Osteoblast (primary cell): ENCODE measurements at places on chromosomes 4 and X.

DNA sequence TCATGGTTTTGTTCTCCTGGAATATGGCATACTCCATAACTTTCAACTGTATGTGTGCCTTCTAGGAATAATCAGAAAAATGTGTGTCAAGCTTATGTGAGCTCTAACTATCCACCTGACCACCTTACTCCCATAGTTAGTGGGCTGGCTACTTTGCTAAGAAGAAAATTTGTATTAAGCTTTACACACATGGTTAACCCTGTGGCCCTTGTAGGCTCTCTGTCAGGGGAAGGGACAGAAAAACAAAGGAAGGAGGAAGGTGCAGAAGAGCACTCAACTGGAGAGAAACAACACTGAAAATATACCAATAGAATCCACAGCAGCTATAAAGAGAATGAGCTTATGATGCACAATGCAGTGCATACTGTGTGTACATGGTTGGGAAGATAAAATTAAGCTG lies 84.6 kb downstream of the PPP3CA start:
- DNase-seq, result no peak

DNA sequence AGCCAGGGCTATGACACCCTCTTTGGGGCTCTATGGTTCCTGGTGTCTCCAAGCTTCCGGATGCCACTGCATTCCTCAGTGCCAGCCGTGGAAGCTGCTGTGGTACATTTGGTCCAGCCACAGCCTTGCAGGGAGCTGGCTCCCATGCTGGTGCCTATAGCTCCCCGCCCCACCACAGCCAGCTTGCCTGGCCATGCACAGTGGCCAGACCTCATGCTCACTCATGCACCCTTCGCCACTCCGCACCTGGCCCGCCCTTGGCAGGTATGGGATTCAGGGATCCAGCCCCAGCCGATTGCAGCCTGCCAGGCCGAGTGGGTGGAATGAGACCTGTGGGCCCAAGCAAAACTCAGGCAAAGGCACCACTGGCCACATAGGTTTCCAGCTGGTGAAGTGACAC lies 354.8 kb downstream of the GRIA2 start:
- no peak for DNase-seq

DNA sequence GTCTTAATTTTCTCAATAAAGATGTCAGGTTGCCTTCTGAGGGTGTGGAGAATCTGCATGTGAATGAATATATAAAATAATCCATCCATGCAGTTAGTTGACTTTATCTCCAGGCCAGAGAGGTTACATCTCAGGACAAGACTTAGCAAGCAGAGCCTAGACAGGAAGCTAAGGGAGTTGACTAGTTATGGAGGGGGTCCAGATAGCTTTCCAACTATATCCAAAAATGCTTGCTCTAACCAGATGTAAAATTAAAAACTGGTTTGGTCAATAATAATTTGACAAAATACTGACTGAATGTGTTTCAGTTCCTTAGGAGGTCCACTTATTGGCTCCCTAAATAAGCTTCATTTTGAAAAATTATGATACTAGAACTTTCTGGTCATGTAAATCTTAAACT lies 101.4 kb downstream of the PAPSS1 start:
- no peak for DNase-seq

GRCh38 chr4:95304898-95305297 lies 243.9 kb downstream of the UNC5C start:
- DNase-seq, result no peak

DNA sequence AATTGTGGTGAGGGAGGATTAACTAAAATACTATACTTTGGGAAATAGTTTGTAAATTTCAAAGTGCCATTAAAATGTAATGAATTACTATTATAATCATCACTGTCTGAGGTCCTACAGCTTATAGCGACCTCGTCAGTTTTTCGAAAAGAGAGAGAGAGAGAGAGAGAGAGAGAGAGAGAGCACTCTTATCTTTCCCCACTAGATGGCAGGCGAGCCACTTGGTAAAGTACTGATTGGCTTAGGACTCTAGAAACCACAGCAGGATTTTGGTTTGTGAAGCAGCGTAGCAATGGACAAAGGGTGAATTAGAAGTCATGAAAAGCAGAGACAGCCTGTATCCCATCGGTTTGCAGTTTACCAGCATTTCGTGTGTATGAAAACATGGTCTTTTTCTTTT lies 52.5 kb downstream of the LINC00632 start:
- DNase-seq, result no peak

DNA sequence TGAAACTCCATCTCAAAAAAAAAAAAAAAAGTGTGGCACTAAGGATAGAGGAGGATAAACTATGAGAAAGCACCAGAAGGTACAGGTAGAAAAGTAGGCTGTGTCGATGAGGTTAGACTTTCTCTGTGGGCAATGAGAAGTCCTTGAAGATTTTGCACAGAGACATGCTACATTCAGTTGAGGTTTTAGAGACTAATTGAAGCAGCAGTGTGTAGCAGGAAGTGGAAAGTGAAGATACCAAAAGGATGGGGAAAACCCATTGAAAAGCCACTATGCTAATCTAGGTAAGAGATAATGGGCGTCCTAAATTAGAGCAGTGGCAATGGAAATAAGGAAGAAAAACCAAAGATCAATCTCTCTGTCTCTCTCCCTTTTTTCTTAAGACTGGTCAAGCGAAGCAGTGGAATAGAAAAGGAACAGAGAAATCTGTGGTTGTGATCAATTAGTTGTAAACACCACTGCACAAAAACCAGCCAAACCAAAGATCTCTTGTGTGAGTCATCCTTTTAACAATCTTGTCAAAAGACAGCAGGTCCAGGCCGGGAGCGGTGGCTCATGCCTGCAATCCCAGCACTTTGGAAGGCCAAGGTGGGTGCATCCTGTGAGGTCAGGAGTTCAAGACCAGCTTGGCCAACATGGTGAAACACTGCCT lies 3.5 kb downstream of the SPINK2 start:
- peak; percentile 48 for DNase-seq

GRCh38 chr4:29046781-29047180 lies 1673.4 kb upstream of the PCDH7 start:
- DNase-seq, result no peak

- no peak for DNase-seq
These were observed 28.4 kb downstream of the CTBP1 start for GRCh38 chr4:1220566-1220965.

GRCh38 chrX:30568136-30568535 lies 9.4 kb downstream of the TASL start:
- no peak for DNase-seq

- peak; percentile 68 for DNase-seq
These were observed 213.6 kb downstream of the PALLD start for GRCh38 chr4:168710353-168710946.

GRCh38 chr4:158538176-158538575 lies 16.5 kb downstream of the RXFP1 start:
- DNase-seq, result peak; percentile 52

GRCh38 chr4:52369649-52370048 lies 289.5 kb downstream of the USP46 start:
- no peak for DNase-seq

GRCh38 chrX:21369613-21370012 lies 4.6 kb upstream of the CNKSR2 start:
- no peak for DNase-seq

- no peak for DNase-seq
These were observed 23.9 kb downstream of the HMX1 start for GRCh38 chr4:8847764-8848163.

GRCh38 chr4:141686146-141686775 lies 49.9 kb downstream of the IL15 start:
- peak; percentile 86 for DNase-seq

- no peak for DNase-seq
These were observed 11.8 kb downstream of the KIF4A start for GRCh38 chrX:70301716-70302115.

DNA sequence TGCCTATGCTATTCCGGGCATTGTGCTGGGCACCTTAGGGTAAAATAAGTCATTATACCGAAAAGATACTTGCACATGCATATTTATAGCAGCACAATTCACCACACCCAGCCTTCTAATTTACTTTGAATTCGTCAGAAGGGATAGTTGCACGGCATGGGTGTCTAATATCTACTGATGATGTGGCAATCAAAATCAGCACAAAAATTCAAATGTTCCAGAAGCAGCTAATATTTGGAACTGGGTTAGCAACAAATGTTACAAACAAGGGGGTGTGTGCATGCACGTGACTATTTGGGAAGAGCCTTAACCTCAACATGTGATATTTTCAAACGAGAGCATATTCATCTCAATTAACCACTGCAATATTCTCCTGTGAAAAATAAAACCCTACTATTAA lies 79.7 kb upstream of the PRSS48 start:
- DNase-seq, result no peak

DNA sequence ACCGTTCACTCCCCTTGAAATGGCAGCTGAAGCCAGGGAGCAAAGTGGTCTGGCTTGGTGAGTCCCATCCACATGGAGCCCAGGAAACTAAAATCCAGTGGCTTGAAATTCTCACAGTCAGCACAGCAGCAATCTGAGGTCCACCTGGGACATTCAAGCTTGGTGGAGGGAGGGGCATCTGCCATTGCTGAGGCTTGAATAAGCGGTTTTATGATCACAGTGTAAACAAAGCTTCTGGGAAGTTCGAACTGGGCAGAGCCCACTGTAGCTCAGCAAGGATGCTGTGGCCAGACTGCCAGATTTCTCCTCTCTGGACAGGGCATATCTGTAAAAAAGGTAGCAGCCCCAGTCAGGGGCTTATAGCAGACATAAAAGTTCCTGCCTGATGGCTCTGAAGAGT lies 15.5 kb upstream of the FAAH2 start:
- DNase-seq, result no peak

DNA sequence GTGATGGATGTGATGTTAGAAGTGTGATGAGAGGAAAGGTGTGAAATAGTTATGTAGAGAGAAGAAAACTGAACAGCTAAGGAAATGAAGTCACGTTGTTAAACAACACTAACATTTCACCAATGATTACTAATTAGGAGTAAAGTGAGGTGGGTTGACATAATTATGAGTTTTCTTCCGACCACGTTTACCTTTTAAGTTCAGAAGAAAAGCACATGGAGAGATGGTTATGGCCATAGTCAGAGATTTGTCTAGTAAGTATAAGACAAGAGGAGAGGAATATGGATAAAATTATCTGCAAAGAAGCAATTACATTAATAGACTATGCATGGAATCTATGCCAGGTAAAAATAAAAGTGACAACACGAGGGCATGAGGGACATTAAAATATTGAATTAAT lies 551.3 kb upstream of the TECRL start:
- DNase-seq, result no peak

DNA sequence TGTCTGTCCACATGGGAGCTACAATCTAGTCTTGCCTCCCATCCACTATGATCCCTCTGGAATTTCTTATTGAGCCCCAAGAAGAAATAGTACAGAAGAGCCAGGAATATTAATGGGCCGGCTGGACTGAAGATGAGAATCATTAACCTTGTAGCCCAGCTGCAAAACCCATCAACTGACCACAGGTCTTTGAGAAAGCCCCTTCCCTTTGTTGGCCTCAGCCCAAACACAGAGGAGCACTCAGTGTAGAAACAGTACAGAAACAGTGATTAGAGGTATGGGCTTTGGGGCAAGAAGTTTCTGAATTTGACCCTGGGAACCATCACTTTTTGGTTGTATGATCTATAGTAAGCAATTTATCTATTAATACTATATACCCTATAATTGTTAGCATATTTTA lies 76.8 kb upstream of the RAB40AL start:
- DNase-seq, result no peak

DNA sequence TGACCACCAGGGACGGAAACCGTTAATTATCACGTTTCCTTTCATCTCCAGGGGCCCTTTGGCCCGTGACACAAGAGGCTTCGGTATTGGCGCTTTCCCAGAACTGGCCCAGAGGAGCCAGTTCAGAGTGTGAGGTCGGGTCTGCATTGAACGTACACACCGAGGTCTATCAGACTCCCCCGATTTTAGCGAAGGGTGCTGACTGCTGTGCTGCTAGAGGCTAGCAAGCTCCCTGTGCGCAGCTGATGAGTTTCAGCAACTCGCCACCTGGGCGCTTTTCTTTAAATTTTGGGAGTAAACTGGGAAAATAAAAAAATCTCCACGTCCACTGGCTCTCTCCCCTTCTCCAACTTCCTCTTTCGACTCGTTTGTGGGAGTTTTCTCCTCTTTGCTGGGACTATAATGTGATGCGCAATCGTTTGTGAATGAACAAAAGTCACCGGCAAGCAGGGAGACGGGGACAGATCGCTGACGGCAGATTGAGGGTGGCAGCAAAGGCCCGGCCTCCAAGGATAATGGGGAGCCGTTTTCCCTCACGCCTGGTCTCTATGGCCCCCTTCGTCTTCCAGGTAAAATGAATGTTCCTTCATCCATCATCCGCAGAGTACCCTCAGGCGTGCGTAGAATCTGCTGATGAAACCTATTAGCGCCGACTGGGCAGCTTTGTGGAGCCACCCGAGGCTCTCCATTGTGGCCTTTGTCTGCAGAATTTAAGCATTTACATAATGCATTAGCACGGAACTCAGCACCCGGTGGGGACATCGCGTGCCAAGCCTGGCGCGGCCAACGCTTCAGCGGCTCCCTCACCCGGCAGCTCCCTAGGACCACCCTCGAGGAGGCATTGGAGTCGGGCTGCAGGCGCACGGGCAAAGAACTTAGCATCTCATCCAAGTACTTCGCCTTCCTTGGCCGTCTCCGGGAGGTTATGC lies 1.6 kb upstream of the LRAT start:
- DNase-seq, result peak; percentile 69

GRCh38 chr4:26807330-26807729 lies 53.3 kb upstream of the STIM2 start:
- DNase-seq, result no peak

DNA sequence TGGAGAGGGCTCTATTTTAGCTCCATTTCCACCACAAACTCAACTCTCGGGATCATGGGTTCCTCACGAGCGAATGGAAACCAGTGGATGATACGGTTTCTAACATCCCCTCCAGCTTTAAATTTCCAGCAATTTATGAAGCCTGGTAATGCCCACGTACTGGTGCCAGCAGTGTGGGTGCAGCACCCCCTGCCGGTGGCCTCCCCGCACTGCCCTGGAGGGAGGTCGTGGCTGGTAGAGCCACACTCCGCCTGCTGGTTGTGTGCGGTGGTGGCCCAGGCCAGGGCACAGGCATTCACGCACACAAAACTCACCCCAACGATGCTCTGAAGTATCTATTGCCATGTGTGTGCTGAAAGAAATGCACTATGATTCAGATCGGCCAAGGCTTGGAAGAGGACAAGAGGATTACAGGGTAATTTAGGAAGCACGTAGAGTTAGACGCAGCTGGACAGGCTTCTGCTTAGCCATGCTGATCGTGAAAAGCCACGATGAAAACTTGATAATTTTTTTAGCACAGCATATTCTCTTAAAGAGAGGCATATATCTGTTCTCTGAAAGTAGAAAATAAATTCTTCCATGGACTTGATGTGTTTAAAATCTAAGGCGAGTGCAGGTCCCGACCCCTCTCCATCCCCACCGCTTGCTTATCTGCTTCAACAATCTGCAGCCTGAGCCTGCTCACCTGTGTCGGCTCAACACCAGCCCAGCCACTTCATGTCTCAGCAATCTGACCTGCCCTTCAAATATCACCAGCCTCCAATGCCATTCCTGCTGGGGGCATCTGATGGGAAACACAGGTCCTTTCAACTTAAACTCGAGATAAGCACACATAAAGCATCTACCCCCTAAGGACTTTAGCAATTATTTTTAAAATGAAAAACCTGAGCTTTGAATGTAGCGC lies 59.1 kb downstream of the SCD5 start:
- DNase-seq, result peak; percentile 89

GRCh38 chrX:105136786-105137185 lies 83.7 kb downstream of the TEX13A start:
- no peak for DNase-seq

- DNase-seq, result peak; percentile 13
These were observed 67.1 kb downstream of the PPP2R2C start for GRCh38 chr4:6405397-6405706.
